CD8-positive, alpha-beta T cell (primary cell): ENCODE measurements at places on chromosomes 11 and 22.

DNA sequence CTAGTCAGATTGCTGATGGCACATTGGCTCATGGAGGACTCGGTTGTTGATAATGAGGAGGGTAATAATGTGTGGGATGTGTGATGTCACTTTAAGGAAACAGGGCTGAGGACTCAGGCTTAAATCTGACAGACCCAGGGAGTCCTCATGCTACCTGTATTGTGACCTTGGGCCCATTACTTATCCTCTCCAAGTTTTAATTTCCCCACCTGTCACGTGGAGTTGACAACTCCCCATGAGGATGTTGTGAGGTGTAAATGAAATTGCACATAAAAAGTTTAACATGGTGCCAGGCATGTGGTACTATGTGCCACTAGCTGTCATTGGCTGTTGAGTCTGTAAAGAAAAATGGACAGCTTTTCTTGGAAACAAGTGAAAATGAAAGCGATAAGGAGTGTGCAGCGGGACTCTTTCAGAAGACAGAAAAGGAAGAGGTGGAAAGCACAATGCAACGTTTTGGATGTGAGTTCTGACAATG, 15.3 kb downstream of the IL10RA start:
- peak; percentile 71 for DNase-seq

DNA sequence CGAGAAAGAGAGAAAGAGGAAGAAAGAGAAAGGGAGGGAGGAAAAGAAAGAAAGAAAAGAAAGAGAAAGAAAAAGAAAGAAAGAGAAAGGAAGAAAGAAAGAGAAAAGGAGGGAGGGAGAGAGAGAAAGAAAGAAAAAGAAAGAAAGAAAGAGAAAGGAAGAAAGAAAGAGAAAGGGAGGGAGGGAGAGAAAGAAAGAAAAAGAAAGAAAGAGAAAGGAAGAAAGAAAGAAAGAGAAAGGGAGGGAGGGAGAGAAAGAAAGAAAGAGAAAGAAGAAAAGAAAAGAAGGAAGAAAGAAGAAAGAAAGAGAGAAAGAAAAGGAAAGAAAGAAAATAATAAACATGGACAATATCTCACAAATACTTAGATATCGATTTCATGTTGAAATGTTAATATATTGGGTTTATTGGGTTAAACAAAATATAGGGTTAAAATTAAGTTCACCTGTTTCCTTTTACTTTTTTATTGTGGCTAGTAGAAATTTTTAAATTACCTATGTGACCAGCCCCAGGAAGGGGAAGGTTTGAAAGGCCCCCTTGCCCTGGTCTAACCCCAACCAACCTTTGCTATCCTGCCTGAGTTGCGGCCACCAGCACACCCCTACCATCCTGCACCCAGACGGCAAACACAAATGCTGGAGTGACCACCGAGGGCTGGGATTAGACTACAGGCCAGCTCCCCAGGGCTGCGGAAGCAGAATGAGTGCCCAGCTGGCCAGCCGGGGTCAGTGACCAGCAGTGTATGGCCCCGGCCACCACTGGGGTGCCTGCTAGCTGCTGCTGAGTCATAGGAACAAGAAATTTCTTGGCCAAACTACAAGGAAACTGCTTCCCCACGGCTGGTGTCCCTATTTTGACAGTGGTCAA, 81.0 kb upstream of the FGF3 start:
- no peak for DNase-seq

DNA sequence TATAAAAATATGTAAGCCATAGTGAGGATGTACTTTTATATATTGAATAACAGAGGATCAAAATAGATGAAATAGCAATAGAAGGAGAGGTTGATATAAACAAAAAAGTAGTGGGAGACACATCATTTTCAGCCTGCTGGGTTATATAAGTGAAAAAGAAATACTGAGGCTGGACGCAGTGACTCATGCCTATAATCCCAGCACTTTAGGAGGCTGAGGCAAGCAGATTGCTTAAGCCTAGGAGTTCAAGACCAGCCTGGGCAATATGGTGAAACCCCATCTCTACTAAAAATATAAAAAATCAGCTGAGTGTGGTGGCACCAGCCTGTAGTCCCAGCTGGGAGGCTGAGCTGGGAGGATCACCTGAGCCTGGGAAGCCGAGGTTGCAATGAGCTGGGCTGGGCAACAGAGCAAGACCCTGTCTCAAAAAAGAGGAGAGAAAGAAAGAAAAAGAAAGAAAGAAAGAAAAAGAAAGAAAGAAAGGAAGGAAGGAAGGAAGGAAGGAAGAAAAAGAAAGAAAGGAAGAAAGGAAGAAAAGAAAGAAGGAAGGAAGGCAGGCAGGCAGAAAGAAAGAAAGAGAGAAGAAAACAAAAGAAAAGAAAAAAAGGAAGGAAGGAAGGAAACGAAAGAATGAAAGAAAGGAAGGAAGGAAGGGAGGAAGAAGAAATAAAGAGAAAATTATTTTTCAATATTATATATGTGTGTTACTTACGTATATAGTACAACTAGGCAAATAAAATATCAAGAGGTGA, 7.0 kb upstream of the P2RY2 start:
- no peak for DNase-seq

DNA sequence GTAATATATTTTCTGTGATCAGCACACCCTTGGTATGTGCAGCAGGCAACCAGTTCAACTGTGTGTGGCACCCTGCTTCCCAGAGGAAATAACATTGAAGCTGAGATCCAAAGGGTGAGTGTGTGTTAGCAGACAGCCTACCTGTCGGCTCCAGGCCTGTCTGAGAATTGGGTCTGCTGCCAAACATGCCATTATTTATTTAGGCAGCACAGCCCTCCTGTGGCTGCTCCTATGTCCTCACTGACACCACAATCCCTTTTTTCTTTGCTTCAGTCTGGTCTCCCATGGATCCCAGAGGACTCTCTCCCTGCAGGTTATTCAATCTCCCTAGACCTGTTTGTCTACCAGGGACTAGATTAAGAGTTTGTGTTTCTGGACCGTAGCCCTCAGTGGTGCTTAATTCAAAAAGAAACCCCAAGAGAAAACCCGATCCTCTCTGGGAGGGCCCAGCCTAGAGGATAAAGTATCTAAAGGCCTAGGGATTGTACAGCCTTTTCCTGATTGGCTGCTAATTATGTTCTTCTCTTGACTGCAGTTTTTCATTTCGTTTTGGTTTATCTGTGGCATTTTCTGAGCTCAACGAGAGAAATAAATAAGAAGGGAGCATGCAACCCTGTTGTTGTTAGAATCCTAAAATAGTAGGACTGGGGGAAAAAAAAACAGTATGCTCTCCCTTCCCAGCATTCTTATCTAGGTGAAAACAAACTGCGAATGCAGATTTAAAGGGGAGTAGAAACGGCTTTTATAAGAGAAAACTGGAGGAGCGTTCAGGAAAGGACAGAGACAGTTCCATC, 24.1 kb downstream of the KCNE3 start:
- DNase-seq: no peak

DNA sequence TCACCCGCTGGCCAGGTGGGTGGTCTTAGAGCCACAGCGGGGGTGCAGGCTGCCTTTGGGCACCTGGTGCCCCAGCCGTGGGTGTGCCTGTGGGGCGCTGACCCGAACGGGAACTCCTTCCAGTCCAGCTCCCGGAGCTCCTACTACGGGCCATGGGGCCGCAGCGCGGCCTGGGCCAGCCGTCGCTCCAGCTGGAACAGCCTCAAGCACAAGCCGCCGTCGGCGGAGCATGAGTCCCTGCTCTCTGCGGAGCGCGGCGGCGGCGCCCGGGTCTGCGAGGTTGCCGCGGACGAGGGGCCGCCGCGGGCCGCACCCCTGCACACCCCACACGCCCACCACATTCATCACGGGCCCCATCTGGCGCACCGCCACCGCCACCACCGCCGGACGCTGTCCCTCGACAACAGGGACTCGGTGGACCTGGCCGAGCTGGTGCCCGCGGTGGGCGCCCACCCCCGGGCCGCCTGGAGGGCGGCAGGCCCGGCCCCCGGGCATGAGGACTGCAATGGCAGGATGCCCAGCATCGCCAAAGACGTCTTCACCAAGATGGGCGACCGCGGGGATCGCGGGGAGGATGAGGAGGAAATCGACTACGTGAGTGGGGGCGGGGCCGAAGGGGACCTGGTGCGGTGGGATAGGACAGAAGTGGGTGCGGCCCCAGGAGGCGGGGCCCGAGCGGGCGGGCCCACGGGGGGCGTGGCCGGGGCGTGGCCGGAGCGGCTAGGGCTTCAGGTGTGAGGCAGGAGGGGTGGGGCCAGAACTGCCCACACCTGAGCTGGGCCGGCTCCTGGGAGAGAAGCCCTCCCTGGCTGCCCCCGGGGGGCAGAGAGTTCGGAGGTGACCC, 91.5 kb downstream of the CACNA1I start:
- peak; percentile 75 for DNase-seq

DNA sequence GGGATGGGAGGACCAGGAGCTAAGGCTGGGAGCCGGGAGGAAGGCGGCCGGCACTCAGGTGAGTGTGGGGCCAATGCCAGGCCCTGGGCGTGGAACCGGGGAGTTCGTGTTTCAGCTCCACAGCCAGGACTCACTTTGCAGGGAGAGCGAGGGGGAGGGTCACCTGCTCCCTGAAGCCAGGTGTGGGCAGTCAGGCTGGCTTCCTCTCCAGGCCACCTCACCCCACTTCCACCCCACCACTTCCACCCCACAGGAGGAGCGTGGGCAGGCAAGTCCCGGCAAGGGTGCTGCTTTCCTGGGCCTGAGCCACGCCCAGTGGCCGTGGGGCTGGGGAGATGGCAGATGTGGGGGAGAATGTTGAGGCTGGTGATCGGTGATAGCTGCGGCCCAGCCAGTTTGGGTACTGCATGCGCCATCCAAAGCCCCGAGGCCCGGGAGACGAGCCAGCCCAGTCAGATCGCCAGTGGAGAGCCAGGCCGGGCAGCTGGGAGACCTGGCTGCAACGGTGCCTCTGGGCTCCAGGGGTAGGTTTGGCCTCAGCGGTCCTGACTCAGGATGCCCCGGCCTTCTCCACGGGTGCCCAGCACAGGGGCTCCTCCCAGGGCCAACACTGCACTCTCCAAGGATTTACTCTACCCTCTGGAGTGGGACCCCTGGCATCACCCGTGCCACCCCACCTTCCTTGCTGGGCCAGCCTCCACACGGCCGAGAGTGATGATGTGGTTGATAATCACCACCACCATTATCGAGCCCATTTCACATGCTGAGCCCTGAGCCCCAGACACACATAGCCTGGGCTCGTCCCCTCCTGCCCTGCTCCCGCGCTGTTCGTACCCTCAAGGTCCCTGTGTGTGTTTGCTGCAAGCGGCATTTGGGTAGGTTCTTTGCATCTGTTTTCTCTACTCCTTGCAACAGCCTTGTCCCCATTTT, 93.8 kb downstream of the WNT7B start:
- no peak for DNase-seq

DNA sequence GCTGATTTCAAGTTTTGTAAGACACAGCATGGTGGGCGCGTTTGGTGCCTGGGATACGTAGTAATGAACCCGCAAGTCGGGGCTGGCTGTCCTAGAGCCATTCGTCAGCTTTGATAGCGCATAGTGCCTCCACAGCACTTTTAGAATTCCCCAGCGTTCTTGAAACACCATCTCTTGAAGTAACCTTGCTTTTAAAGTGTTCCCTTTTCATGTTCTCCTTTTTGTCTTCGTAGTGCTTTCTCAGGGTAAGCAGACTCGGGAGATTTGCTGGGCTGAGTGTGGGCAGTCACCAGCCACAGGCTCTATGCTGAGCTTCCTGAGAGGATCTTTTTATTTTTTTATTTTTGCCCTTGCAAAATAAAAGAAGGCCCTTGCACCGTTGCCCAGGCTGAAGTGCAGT, 39.6 kb upstream of the CTTN start:
- no peak for DNase-seq

DNA sequence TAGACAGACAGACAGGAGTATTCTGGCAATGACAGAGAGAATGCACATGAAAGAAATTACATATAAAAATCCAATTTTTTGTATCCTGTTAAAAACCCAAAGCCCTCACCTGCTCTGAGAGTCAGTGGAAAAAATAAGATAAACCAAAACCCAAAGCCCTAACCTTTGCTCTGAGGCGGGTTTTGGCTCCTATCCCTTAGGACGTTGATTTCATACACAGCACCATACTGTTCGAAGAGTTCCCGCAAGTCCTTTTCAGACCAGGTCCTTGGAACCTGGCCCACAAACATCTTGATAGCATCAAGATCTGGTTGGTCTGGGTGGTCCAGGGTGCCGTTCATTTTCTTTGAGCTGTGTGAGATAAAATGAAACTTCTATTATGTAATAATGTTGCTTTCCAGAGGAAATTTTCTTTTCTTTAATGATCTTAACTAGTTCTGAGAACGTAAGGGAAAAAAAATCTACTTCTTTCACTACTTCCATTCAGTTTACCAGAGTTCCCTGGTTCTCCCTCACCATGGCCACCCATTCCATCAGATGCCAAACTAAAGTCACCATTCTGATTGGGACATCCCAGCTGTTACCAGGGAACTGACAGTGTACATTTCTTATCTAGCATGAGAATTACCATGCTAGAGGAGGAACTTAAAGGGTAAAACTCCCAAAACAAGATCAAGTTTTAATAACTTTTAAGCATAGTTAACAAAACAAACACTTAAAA, 39.9 kb upstream of the RAPSN start:
- no peak for DNase-seq

- DNase-seq: peak; percentile 54
Observed at GRCh38 chr11:61777234-61778090, 14.9 kb downstream of the TMEM258 start.
